Gastrocnemius medialis (tissue), 4 donors: ENCODE measurements at places on chromosomes 12 and 14. TPM values are rescaled to one million over a fixed set of nuclear protein-coding genes. Genes with fewer than 3 reads are reported as not detected.

NEUROD4 gene
- not detected for total RNA-seq

PTCSC3 gene
- total RNA-seq: not detected

DNA sequence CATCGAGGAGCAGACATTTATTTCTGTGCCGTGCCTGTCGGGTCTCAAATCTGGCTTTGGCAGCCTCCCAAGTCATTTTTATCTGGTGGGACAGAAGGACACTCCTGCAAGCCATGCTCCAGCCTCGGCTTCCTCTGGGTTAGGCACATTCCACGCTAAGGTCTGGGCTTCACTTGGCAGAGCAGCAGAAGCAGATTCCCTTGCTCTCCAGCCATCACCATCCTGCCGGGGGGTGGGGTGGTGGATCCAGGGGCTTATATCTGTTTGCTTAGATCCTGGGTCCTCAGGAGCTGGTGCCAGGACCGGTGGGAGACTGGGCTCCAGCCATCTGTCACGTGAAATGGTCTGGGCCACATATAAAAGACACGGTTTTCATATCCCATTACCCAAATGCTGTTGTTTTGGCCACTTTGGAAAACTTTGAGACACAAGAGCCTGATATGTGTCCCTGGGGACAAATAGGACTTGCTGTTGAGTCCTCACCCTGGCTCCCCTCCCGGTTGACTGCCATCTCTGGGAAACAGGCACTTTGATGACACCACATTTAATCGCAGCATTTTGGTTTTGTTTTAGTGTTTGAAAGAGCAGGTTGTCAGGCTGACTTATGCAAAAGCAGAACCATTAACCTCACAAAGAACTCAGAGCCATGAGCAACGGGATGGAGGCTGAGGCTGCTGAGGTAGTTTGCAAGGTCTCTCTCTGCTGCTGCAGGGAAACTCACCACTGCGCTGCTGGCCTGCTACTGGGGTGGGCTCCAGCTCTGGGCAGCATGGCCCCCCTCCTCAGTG lies 69.6 kb upstream of the PRMT8 start:
- H3K27me3 ChIP-seq: peaks cover 11% of the 10 kb centered on the region
- H3K4me3 ChIP-seq: no peak overlapping the region
- H3K27ac ChIP-seq: no peak overlapping the region
- no peaks in the 10 kb centered on the region for H3K36me3 ChIP-seq

- peaks cover 29% of the 10 kb centered on the region for H3K4me1 ChIP-seq
- H3K27ac ChIP-seq: no peak overlapping the region
- DNase-seq: no peak
- H3K36me3 ChIP-seq: no peaks in the 10 kb centered on the region
These were observed 4.6 kb downstream of the NCOR2 start for GRCh38 chr12:124562796-124563181.

DNA sequence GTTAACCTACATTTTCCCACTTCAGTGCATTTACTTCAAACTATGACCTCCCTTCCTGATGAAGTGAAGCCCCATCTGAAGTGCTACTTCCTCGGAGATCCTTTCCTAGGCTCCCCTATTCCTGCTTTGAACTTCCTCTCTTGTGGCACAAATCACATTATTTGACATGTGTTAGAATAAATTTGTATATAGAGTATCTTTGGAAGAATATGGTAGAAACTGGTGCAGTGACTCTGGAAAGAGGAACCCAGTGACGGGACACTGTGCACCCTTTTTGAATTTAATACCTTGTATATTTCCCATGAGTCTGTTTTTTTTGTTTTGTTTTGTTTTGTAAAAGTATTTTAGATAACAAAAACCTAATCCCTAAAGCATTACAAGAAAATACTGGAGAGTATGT lies 66.4 kb upstream of the SRSF5 start:
- no peak for DNase-seq
- H3K4me1 ChIP-seq: peaks cover 20% of the 10 kb centered on the region
- H3K4me3 ChIP-seq: no peak overlapping the region
- H3K27me3 ChIP-seq: no peaks in the 10 kb centered on the region
- H3K27ac ChIP-seq: no peak overlapping the region
